ENCODE measurements at places on chromosomes 6 and 20.

DNA sequence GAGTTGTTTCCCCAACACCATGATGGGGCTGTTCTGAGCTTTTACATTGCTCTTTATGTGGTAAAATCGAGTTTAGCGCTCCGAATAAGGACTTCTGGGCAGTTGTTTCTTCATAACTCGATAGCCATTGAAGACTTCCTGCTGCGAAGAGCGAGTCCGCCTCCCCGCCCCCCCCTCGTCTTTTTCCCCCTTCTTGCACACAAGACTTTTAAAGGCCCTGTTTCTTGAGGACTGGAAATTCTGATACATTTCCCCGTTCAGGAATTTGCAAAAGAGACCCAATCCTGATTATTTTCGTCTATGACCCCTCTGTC is 1.5 kb upstream of the CITED2 start:
- no peak for DNase-seq

DNA sequence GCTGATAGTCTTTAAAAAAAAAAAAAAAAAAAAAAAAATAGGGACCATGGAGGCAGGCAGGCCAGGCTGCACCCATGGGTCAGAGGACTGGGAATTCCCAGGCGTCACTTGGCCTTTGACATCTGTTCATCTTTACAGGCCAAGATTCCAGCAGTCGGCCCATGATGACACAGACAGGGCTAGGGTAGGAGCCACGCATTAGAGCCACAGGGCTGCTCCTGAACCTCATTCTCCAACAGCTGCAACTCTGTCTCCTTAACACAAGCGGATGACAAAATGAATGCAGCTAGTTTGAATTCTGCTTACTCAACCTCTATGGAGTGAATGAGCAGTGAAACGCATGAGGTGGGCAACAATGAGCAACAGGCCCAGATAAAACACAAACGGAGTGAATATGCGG is 126.4 kb downstream of the LY86 start:
- DNase-seq, result no peak

DNA sequence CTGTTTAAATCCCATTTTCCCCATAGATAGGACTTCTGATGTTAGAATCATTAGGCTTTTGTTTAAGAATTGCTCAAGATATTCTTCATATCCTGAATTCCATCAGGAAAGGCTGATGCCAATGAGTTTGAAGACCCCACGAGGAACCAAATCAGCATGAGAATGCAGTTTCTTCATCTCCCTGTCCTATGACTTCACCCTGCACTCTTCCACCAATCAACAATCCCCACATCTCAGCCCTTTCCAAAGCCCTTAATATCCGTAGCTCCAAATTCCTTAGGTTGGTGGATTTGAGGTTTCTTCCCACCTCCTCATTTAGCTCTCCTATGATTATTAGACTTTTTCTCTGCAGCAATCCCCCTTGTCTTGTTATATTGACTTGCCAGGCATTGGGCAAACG is 88.3 kb upstream of the PRND start:
- DNase-seq, result no peak

DNA sequence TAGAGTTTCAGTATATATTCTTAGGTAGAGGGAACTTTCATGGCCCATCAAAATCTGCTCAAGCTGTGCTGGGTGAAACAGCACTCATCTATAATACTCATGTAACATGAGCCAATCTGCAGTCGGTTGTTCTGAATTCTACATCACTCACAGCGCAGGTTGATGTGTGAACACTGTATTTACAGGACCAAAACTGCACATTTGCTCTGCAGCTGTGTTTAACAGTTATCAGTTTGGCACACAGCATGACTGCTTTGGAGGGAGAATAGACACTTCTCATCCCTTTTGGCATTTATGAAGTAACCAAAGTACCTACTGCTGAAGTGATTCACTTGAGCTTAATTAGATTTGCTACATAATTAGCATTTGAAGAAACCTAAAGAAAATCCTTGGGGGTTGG is 225.1 kb downstream of the BCKDHB start:
- no peak for DNase-seq

GRCh38 chr6:3841711-3842565 is 7.2 kb upstream of the FAM50B start:
- no peak for DNase-seq

GRCh38 chr20:19211661-19212468 is 577 bp upstream of the SLC24A3 start:
- DNase-seq, result no peak

DNA sequence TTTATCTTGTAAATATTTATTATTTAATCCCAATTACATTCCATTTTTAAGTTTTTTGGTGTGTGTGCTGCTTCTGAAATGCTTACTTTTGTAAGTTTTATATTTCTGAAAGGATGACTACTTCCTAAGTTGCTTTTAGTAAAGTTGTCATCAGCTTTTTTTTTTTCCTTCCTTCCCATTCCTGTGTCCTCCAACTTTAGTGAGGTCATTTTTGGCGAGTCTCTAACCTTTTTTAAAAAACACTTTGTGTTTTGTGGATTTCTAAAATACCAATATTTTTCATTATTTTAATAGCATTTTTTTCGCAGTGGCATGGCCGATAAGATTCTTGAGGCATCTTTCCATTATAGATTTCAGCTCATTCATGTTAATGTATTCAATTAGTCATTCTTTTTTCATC is 30.9 kb downstream of the FIG4 start:
- no peak for DNase-seq

DNA sequence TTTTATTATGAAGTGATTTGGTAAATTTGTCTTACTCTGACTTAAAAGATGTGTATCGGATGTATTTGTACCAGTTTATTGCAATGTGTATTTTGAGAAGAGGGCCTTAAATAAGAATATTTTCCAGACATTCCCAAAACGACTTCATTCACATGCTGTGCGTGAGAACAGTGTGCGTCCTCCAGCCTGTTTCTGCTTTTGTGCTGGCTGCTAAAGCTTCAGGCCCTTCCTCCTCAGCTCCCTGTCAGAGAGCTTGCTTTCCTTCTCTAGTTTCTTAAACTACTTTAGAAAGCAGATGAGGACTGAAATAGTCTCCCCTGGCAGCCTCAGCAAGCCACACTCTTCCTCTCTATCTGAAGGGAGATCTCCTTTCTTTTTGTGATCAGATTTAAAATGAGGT is 157.8 kb downstream of the SAMD5 start:
- no peak for DNase-seq

GRCh38 chr6:153997221-153997620 is 41.8 kb upstream of the OPRM1 start:
- no peak for DNase-seq

- no peak for DNase-seq
These were observed at the start of gene ENPP1 for GRCh38 chr6:131807644-131808459. TSS of gene ENPP1 (plus strand) at chr6:131808020. CDS start at chr6:131808036, 16 bp downstream.

DNA sequence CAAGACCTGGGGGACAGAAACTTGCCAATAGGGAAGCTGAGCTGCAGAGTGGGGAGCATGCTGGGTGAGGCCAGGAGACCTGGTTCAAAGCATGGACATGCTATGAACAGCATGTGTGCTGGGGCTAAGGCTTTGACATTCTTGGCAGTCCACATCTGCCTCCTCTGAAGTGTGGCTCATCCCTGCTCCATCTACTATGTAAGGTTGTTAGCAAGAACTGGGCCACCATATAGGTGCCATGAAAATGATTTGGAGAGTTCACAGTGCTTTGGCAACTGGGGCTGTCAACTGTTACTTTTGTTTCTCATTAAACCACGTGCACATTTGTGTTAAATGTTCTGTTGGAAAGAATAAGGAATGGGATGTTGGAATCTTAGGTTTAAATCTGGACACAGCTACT is 311.1 kb downstream of the CDC5L start:
- no peak for DNase-seq

GRCh38 chr20:50799176-50799889 is 4.5 kb downstream of the BCAS4 start:
- DNase-seq, result no peak

DNA sequence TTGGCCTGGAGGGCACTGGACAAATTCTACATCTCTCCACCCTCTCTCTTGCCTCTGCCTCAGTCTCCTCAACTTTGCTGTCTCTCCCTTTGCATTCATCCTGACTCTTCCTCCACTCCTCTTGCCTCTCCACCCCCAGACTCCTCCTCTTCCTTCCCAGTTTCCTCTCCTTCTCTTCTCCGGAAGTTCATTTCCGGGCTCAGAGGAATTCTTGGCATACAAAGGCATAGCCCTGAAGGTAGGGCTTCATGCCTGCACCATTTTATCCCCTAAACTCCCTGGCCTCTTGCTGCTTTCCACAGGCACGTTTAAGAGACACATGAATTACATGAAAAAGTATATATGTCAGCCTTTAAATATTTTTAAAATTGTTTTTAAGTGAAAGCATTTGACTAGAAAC is 10.6 kb downstream of the BFSP1 start:
- no peak for DNase-seq

GRCh38 chr20:59661621-59662020 is 57.3 kb downstream of the PHACTR3 start:
- DNase-seq, result no peak

GRCh38 chr6:166354143-166354542 is 11.8 kb upstream of the SFT2D1 start:
- DNase-seq, result no peak

- DNase-seq, result no peak
These were observed 314.2 kb downstream of the CDC5L start for GRCh38 chr6:44701637-44702101.

GRCh38 chr20:60009318-60009717 is 51.1 kb downstream of the CDH26 start:
- no peak for DNase-seq

- DNase-seq, result no peak
These were observed 155.7 kb downstream of the AKAP7 start for GRCh38 chr6:131290955-131291354.

DNA sequence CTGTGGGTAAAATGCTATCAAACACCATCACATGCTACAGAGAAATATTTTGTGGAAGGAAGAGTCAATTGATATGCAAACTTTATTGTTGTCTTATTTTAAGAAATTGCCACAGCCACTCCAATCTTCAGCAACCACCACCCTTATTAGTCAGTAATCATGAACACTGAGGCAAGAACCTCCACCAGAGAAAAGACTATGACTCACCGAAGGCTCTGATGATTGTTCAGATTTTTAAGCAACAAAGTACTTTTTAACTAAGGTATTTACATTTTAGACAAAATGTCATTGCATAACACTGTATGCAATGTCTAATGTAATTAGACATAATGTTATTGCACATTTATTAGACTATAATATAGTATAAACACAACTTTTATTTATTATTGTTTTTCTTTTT is 26.2 kb upstream of the MMP24 start:
- no peak for DNase-seq

GRCh38 chr6:77462359-77463307 is 658 bp downstream of the HTR1B start:
- no peak for DNase-seq

DNA sequence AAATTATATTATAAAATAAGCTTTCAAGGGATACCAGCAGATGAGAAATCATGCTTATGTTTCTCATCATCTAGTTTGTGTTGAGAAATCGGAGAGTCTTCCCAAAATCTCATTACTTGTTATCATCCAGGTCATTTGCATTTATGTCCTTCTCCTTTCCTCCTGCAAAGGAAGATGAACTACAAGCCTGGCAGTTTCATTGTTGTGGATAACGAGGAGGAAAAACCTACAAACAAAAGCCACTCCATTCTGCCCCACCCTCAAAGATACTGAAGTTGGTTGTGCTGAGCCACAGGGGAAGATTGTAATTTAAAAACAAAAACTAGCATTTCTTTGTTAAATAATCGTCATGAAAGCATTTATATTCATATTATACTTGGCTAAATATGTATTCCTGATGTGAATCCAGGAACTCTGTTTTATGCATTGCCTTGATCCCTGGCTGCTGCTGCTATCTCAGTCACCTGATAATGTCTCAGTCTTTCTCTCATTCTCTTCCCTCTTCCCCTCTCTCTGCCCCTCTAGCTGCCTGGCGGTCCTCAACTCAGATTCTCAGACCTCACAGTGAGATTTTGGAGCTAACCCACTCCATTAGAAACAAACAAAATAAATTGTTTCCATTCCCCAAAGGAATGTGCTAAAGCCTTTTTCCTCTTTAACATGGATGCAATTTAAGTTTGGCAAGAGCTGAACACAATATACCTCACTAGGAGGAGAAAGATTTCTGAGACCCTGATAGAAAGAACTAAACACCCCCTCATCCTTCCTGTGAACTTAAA is 185.3 kb downstream of the ADAT2 start:
- no peak for DNase-seq

- no peak for DNase-seq
These were observed 31.8 kb downstream of the SAYSD1 start for GRCh38 chr6:39083231-39083634.

DNA sequence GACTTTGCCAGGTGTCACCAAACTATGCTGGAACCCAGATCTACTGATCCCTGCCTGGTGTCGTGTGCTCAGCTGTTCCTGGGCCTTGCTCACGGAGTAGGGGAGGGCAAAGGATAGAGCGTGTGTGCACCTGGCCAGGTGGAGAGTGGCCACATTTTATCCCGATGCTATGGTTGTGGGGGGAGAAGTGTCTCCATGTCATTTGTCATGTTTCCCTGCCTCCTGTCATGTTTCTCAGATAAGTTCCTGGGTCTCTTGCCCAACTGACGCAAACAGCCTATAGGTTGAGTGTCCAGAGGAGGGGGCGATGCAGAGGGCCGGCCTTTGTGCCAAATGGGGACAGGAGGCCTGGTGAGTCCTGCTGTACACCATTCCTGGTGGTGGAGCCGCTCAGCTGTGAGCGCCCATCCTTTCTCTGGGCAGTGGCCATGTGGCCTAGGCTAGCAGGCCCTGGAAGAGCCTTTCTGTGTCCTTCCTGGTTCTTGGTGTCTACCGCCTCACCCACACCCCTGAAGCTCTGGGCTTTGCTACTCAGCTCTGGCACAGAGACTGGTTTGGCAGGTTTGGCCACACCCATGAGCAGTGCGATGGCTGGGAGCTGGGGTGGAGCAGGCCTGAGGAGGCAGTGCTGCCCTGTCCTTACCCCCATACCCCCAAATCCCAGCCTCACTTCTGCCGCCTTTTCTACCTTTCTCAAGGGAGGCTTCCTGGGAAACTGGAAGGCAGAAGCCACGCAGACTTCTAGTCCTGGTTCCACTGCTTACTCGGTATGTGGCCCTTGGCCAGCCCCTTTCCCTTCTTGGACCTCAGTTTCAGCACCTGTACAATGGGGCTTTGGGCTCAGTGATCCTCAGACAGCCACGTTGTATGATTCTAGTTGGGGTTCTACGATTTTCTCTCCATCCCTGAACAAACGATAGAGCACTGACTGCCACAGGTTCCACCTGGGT is 32.3 kb upstream of the EPB41L1 start:
- DNase-seq, result no peak

GRCh38 chr6:139990026-139990686 is 615.7 kb upstream of the CITED2 start:
- no peak for DNase-seq

GRCh38 chr6:29949934-29950333 is 7.6 kb downstream of the HLA-A start:
- no peak for DNase-seq

- no peak for DNase-seq
These were observed 21.8 kb downstream of the RNF182 start for GRCh38 chr6:13946506-13946905.

All from stimulated activated CD8-positive, alpha-beta memory T cell treated with anti-CD3 and anti-CD28 coated beads, Interleukin-7, amount 100 ng/mL, for 1 hour (primary cell).